Activated effector memory CD4-positive, alpha-beta T cell treated with anti-CD3 and anti-CD28 coated beads, Interleukin-2, amount 50 U/mL, for 16 hours (primary cell): ENCODE measurements at places on chromosomes 3 and 15.

DNA sequence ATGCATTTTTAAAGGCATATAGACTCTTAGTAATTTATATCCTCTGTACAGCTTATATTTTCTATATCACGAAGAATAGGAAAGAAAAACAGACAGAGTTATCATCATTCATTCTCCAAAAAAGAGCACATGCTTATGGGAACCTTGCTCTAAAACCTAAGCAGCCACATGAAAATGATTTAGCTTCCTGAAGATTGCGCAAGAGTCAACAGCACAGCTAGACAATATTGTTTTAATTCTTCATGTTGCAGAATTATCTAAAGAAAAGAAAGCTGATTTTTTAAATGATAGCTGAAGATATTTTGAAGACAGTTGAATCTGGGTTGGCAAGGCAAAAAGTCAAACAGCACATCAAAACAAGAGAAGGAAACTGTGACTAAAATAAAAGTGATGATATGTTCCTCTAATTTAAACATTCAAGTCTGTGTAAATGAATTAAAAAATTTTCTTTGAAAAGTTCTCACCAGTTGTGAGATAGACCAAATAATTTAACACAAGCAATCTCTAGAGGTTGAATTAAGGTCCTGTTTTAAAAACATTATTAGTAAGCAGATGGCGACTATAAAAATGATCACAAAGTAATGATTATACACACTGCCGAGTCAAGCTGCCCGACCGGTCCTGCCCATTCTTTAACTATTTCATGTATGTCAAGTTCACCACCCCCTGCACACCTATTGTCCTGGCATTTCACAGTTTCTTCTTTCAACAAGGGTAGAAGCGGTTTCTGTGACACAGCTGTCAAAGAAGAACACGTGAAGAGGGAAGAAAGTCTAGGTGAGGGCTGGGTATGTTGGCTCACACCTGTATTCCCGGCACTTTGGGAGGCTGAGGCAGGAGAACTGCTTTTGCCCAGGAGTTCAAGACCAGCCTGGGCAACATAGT, 74.2 kb upstream of the BHLHE40 start:
- no peak for DNase-seq

- DNase-seq = no peak
These were observed 90.8 kb upstream of the CMC1 start for GRCh38 chr3:28150465-28151206.

GRCh38 chr3:85252686-85253085, 293.9 kb downstream of the CADM2 start:
- DNase-seq = no peak

DNA sequence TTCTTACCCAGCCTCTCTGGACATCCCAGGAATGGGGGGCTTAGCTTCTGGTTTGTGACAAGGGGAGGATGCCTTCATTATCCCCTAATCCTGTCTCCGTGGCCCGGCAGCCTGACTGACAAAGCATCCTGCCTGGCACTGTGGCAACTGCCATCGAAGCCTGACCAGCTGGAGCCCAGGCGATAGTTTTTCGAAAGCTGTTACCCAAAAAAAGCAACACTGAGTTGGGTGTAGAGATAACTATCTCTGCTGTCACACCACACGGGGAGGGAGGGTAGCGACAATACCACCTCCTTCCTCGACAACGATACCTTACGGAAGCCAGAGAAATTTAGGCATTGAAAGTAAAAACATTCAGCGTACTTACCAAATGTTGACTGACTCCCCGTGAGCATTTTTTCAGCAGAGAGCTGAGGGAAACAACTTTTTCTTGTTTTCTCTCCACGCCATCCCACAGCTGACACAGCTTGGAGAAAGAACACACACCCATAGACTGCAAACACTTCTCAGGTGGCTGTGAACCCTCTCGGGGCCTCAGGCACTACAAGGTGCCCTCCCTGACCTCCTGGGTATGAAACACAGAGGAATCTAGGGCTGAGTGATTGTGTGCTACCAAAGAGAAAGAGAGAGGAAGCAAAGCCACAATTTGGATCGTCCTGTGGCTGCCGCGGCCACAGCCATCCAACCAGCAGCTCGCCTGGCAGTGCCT, 361.9 kb upstream of the ICE2 start:
- peak; percentile 77 for DNase-seq

- DNase-seq = peak; percentile 73
These were observed 37.7 kb downstream of the PLD1 start for GRCh38 chr3:171772427-171773056.

DNA sequence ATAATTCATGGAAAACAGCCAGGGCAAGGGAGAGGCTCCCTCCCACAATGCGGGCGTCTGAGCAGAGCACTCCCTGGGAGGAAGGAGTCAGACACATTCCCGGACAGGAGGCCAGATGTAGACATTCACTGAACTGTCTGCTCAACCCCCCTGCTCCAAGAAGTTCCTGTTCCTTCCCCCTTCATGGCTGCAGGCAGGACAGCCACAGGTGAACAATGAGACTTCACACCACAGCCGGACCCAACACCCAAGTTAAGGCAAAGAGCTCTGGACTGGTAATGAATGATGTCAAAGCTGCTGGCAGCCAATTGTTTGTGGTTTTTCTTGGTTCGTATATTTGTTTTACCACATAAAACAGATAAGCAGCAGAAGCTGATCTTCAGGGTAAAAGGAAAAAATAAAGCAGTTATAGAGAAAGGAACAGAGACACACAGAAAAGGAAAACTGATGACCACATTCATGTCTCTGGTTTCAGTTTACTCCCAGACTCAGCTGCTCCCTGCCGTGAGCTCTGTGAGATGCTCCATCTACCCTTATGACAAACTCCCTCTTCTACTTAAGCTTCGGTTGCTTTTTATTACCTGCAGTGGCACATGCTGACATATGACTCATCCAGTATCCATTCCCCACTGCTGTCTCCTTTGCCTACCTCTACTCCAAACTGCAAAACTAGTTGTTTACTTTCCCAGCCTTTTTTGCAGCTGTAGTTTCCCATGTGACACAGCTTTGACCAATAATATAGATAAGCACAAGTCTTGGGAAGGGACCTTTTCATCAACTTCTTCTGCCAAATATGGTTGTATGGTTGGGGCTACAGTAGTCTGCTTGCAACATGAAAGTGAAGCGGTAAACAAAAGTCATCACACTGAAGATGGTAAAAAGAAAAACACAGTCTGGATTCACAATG, 33.1 kb downstream of the DZIP1L start:
- DNase-seq = no peak

DNA sequence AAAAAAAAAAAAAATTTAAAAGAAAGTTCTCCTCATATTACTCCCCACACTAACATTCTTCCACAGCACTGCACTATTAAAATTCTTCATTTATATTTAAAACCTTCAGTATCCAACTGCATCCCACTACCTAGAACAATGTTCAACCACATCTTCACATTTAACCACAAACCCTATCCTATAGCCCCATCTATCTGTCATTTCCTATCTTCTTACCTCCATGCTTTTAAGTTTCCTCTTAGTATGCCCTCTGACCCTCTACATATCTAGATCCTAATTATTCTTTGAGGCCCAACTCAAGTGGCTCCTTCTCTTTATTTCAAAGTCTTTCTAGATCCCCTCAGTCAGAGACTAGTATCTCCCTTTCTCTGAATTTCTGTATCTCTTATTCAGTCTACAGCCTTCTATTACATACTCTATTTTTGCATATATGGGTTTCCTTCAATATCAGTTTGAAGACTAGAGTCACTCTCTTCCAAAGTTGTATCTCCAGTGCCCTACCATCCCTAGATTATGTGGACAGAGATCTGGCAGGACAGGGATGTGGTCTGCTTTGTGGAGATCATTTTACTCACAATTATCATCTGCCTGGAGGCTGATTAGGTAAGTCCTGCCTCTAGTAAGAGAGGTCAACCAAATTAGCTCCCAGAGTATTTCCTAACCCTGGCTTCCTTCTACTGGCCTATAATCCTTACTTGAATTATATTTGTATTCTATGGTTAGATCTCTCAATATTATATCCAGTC, 1.4 kb downstream of the CIAO2A start:
- DNase-seq = no peak

- DNase-seq = peak; percentile 70
These were observed 1.2 kb downstream of the MEX3B start for GRCh38 chr15:82044373-82045178.
